ENCODE measurements at places on chromosomes 3 and 15.

GRCh38 chr3:37779289-37780152 is 82.2 kb upstream of the CTDSPL start:
- DNase-seq: no peak

- no peak for DNase-seq
These were observed 16.0 kb downstream of the UBE2E2 start for GRCh38 chr3:23219117-23219516.

DNA sequence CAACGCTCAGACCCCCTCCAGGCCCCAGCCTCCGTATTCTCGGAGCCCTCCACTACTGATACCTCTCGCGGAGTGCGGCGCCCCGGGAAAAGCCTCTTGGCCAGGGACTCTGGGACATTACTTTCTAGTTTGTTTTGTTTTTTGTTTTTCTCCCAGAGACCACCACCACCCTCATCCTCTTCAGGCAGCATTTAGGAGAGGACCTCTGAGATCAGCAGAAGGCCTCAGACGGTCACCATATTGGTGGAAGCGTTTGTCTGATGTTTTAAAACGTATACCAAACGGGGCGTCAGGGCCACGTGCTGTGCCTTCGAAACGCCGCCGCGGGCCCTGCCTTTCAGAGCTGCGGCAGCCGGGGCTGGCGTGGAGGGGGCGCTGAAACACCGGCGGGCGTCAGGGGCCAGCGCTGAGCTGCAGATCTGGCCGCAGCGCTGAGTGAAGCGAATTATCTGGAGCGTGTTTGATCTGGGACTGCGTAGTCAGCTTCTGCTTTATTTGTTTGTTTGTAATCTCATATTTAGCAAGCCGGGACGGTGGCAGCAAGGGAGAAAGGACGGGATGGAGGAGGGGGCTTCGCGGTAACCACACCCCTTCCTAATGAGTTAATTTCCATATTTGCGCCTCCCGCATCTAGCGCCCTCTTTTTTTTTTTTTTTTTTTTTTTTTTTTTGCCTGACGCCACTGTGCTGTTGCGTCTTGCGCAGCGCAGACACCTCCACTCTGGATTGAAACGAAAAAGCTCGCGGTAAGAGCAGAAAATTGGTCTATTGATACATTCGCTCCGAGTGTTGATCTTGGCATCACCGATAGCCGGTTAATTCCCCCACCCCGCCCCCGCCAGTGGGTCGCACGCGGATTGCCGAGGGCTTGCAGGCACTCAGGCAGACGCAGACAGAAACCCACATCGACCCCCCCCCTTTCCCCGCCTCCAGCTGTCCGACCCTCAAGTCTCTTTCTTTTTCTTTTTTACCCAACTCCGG is 14.9 kb downstream of the SOX2 start:
- no peak for DNase-seq

DNA sequence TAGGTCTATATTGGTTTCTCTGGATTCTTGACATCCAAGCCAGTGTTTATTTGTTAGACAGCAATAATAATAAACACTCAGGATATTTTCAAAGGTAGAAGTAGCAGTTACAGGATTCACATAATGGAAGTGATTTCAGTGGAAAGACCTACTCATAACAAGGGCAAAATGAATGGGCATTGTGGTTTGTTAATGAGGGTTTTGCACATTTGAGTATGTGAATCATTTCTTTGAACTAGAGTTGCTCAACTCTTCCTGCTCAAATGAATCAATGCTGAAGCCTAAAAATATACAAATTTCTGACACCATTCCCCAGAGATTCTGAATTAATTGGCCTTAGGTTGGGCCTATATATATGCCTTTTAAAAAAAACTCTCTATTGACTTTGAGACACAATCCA is 4.1 kb upstream of the COL6A5 start:
- DNase-seq: no peak

- no peak for DNase-seq
These were observed 24.0 kb upstream of the SLC6A6 start for GRCh38 chr3:14378415-14378814.

GRCh38 chr3:99250821-99251355 is 349.4 kb upstream of the DCBLD2 start:
- no peak for DNase-seq

DNA sequence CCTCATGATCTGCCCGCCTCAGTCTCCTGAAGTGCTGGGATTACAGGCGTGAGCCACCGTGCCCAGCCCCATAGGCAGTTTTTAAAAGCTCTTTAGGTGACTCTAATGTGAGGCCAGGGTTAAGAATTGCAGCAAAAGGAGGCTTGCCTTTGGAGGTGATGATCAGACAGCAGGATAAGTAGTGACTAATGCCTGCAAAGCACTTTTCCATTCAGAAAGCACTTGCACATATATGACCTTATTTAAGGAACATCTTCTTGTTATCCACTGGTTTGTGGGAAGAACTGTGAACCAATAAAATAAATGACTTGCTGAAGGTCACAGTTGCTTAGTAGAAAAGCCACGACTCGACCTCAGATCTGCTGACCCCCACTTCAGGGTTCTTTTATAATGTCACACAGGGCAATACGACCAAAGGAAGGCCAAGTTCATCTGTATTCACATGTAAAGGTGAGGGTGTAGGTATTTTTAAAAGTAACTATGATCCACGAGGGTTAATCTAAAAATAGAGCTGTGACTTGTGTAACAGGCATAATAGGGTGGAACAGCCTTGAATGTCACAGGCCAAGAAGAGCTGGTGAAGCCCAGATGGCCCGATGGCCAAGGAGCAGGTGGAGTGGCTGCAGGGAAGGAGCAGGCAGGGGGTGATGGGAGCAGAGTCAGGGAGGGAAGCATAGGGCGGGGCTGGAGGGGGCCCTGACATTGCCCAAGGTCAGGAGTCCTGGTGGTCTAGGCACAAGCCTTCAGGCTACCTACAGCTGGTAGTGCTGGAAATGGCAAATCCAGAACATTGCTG is 24.4 kb downstream of the LARP6 start:
- DNase-seq: no peak

DNA sequence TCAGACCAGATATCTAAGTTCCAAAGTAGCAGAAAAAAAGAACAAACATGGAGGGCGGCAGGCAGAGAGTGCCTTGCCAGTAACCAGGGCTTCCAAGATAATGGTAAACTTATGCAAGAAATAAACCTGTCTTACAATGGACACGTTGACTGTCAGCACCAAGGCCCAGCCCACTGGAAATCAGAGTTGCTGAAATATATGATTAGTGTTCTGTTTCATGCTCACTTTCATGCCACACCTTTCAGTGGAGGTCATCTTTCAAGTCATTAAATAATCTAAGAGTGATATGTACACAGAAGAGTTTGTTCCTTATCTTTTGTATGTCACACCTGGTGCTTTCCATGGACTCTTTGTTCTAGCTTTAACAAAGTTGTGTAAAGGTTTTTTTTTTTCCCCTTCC is 358.1 kb downstream of the MECOM start:
- no peak for DNase-seq

DNA sequence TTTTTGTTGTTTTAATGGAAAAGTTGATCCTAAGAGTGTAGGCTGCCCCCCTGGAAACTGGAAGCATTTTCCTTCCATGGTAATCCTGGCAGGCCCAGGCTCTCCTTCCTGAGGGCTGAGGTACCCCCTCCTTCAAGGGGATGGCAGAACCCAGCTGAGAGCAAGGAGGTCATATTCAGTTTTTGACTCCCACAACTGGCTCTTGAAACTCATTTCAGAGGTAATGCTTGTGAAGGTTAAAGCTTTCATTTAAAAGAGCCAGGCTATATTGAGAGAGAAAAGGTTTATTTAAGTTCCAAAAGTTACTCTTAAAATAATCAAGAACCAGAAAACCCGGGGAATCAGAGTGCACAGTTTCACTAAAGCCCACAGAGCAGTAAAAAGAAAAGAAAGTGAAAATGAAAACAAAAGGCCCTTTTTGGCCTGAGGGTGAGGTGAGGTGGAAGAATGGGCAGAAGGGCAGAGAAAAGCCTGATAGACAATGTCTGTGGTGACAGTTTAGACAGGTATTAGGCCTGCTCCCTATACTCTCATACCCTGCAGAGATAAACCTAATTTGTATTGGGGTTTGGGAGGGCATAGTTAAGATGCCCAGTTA is 47.0 kb upstream of the RBP1 start:
- no peak for DNase-seq

DNA sequence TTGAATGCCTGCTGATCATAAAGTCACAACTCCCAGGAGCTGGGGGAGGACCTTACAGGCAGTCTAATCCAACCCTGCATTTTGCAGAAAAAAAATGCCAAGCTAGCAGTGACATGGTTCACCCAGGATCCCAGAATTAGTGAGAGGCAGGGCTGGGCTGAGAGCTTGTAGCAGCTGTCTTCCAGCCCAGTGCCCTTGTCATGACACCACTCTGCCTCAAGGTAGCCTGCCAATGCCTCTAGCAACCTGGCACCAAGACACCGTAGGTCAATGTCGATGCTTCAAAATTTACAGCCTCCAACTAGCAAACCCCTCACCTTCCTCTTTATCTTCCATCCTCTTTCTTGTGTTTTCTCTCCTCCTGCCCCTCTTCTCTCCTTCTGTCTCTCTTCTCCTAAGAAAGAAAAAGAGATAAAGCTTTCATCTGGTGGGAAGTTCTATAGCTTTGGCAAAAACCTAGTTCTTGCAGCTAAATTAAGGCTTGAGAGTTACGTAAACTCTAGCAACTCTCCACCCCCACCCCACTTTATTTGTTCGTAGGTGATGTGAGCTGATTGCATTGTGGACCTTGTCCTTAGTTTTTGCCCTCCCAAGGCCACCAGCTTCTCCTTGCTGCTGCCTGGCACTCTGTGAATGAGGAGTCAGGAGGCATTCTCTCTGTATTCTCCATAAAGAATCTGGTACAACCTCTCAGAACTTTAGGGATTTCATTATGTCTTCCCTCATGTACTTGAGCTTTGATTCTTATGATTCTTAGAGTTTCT is 18.3 kb upstream of the BFSP2 start:
- no peak for DNase-seq

DNA sequence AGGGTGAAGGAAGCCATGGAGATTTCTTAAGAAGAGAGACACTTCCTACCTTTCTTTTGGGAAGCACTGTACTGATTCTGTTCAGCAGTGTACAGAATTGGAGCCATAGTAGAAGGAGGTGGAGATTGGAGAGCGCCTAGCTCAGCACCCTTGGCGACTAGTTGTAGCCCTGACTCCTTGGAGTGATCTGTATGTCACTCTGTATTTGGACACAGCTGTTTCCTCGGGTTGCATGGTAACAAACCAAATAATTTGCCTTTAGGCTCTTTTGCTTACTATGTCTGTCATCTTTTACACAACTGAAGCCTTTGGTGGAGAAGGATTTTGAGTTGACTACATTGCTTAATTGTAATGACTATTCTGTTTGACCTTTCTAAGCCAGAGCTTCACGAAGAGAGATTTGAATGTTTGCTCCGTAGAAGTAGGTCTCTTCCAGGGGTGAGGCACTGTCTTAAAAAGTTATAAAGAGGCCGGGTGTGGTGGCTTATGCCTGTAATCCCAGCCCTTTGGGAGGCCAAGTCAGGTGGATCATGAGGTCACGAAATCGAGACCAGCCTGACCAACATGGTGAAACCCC is 77.1 kb downstream of the AKAP13 start:
- no peak for DNase-seq

DNA sequence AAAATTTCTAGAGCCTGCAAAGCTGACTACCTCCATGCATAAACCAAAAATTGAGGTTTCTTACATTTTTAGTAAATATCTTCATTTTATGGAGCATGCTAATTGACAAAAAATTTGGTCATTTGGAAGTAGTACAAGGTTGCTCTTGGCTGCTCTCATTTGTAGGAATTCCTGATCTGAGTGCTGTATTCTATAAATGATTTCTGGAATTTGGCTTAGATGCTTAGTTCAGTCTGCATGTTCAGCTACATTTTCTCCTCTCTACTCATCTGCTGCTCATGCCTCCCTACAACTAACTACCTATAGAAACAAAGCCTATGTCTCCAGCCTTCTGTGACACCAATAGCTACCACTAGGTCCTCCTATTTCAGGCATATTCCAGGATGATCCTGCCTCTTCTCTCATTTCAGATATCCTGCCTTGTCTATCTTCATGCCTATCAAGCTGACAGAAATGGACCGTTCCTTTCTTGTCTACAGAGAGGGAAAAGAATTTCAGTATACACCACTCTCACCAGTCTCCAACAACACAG is 901.1 kb downstream of the TBL1XR1 start:
- no peak for DNase-seq

GRCh38 chr3:148682997-148683396 is 14.7 kb upstream of the AGTR1 start:
- no peak for DNase-seq

Data from coronary artery (tissue), 2 donors.